ENCODE measurements at places on chromosomes 13 and 19.

DNA sequence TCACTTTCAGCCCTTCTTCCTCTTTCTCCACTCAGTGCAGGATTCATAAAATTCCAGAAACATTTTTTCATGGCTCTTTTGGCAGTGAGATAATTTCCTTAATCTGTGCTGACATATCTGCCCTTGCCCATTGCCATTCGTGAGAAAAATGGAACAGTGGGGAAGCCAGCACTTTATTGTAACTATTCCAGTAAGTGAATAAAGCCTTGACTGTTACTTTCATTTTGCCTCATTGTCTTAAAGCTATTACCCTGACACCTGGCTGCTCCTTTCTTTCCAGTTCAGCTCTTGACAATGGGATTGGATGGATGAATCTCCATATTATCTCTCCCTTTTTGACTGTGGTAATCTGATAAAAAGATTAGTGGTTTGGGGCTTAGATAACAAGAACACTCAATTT lies 1068.1 kb upstream of the PCDH20 start:
- DNase-seq, result no peak

DNA sequence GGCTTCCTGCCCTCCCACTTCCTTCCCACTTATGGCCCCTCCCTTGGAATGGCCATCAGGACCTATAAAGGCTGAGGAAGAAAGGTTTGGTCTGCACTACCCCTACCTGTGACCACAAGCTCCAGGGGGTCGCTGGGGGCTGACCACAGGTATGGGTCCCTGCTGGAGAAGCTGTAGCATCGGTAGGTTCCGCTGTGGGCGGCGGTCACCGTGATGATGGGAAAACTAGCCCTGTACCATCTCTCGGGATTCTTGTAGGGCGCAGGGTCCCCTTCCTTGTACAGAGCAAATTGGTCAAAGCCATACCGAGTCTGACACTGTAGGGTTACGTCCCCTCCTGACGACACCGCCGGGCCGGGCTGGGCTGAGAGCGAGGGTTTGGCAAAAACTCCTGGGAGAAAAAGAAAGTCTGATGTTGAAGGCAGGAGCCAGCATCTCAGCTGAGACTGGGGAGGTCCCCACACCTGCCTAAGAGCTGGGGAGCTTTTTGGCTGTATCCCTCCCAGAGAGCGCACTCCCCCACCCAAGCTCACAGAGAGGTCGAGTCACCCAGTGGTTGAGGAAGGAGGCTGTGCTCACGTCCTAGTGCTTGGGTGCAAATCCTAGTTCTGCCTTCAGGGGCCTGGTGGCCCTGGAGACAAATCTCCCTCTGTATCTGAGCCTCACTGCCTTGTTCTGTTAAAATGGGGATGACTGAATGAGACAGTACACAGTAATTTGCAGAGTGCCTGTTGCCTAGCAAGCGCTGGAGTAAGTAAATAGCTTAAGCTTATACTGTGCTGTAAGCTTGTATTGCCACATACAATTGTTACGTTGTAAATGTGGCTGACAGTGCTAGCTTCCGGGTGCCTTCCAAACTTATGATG lies 10.4 kb downstream of the GP6 start:
- no peak for DNase-seq

DNA sequence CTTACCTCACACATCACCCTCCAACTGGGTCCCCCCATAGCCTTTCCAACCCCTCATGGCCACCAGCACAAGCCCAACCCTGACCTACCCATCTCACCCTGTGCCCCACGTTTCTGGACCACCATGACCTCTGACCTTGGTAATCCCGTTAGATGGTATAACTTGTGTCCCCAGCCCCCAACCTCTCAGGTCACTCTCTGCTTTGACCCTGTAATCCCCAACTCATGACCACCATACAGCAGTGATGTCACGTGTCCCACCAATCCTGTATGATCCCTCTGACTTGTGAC lies 8.5 kb downstream of the KLC3 start:
- DNase-seq, result no peak

DNA sequence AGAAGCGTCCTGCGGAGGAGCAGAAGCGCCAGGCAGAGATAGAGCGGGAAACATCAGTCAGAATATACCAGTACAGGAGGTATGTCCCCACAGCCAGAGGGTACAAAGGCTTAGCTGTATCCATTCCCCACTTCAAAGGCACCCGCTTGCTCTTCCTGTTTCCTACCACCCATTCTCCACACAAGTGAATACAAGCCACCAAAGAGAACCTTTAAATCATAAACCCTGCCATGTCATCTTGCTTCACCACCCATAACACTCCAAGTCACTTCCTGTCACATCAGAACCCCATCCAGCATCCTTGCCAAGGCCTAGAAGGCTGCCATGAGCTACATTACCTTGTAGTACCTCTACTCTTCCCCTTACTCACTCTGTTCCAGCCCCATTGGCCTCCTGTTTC lies 205.8 kb downstream of the LMO7 start:
- no peak for DNase-seq

- DNase-seq, result no peak
Observed at GRCh38 chr13:34678154-34678553, 263.9 kb upstream of the NBEA start.

GRCh38 chr19:41442473-41443355 lies at the start of gene ERICH4:
TSS of gene ERICH4 (plus strand) at chr19:41443156. CDS start at chr19:41443170, 14 bp downstream.
- DNase-seq, result no peak

DNA sequence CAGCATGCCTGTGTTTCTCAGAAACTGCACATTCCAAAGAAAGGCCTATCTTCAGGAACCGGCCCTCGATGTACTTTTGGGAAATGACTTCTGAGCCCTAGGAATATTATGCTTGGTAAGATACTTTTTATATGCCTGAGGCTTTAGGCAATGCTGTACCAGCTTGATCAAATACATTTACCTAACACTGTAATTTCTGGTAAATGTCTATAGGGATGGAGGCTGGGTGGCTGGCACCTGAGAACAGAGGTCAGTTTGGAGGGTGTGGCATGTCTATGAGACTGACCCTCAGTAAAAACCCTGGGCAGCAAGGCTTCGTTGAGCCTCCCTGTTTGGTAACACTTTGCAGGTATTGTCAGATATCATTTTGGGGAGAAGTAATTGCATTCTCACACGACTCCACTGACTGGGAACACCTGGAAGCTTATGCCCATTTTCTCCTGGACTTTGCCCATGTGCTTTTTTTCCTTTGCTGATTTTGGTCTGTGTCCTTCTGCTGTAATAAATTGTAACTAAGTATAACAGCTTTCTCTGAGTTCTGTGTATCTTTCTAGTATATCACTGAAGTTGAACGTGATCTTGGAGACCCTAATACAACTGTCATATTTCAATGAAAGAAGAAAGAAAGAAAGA lies 1339.1 kb downstream of the OLFM4 start:
- DNase-seq, result no peak

DNA sequence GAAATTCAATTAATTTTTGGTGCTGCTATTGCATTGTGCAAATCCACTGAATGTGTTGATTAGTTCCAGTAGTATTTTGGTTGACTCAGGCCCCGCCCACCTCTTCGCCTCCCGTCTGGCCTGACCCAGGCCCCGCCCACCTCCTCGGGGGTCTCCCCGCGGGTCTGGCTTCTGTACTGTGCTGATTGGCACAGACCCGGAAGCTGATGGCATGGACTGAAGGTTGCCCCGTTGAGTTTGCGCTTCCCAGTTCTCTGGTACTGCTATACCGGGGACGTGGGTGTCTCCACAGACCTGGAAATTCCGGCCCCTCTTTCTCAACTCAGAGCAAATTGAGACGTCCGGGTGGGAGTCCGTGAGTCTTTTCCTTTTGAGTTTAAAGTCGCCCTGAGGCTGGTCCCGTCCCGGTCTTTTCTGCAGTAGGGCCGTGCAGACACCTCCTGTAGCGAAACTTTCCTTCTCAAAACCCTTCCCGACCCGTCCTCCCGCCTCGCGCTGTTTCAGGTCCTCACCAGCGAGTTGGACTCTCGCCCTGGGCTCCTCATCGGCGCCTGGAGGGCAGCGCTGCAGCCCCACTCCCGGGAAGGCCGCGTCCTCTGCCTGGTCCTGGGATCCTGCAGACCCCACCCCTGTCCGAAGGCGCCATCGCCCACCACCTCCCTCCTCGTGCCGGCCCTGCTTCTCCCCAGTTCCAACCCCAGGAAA lies 14.8 kb downstream of the ZNF701 start:
- DNase-seq, result no peak

All from stimulated activated CD8-positive, alpha-beta memory T cell treated with anti-CD3 and anti-CD28 coated beads, Interleukin-15, amount 100 ng/mL, for 1 hour (primary cell).